ENCODE measurements at places on chromosomes 11 and 22.

- no peak for DNase-seq
Observed at GRCh38 chr11:38153985-38154384, 1555.9 kb upstream of the RAG2 start.

DNA sequence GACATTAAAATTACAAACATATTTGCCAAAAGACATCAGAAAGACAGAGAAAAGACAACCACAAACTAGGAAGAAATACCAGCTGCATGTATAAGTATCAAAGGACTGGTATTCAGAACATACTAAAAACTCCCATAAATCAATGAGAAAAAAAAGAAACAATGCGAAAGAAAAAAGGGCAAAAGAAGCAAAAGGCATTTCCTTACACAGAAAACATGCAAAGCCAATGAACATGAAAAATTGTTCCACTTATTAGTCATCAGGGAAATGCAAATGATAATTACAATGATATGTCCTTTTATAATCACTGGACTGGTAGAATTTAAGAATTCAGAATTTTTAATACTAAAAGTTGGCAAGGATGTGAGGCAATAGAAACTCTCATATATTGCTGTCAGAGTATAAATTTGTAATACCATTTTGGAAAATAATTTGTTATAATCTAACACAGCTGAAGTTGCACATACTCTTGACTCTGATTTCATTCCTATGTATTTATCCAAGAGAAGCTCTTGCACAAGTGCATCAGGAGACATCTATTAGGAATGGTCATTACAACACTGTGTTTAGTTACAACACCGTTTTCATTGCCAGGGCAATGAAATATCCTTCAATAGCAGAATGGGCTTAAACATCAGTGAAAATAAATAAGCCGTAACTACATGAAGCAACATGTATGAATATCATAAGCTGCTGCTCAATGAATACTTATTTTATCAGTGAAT is 279.7 kb downstream of the SWAP70 start:
- no peak for DNase-seq

- no peak for DNase-seq
Observed at GRCh38 chr11:65279741-65280440, 18.1 kb downstream of the POLA2 start.

- DNase-seq = no peak
Observed at GRCh38 chr11:6968816-6969215, 42.6 kb downstream of the ZNF215 start.

- DNase-seq = no peak
Observed at GRCh38 chr11:60183591-60184205, 815 bp upstream of the MS4A6A start.

GRCh38 chr11:78020246-78020645 is 2.8 kb downstream of the KCTD14 start:
- no peak for DNase-seq

DNA sequence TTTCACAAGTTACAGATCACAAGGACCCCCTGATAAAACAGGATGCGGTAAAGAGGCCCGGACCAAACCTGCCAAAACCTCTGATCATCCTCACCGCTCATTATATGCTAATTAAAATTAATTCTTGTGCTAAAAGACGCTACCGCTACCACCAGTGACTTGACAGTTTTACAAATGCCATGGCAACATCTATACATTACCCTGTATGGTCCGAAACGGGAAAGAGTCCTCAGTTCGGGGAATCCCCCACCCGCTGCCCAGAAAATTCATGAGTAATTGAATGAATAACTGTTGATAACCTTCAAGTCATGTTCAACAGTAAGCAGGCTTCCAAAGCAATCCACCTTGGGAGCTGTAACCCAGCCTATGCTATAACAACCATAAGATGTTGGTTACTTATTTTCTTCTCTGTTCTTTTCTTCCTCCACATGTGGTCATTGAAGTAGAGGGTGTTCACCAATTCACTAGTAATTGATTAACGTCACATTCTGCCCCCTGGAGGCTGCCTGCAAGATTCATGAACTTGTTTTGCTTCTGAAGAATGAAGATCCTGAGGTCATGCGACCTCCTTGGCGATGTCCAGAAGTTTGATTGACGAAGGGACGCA is 20.6 kb downstream of the APOBEC3H start:
- DNase-seq = no peak

DNA sequence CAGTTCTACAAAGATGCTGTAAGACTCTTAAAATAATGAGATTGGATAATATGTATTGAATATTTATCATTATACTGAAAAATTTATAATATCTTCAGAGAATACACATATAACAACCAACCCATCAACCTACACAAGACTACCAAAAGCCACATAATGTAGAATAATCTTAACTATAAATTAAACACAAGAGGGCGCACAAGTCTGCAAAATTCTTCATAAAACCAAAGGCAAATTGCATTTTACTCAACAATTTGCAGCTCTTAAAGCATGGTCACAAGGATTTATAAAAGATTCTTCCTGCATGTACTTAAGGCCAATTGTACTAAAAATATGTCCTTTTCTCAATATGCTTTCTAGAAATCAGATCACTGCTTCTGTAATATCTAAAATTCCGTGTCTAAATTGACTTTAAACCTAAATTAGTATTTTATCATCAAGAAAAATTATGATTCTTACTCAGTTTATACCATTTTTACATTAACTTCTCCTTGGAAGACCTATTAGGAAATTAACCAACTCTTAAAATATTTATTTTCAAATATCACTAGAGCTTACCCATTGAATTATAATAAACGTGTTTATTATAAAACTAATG is 79.0 kb downstream of the TTC28 start:
- DNase-seq = peak; percentile 51

- peak; percentile 19 for DNase-seq
Observed at GRCh38 chr11:64298966-64299846, 952 bp upstream of the CATSPERZ start.

DNA sequence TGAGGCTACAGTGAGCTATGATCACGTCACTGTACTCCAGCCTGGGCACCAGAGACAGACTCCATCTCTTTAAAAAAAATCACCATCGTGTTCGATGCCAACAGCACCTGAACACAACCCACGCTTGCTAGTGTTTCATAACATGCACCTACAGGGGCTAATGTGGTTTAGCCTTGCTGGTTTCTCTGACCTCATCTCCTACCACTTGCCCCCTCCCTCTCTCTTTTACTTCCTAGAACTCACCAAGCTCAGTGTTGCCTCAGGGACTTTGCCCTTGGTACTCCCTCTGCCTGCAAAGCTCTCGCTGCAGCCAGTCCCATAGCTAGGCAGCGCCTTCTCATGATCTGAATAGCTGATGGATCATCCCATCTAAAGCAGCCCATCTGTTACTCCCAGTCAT is 99.8 kb downstream of the FBXO7 start:
- no peak for DNase-seq

DNA sequence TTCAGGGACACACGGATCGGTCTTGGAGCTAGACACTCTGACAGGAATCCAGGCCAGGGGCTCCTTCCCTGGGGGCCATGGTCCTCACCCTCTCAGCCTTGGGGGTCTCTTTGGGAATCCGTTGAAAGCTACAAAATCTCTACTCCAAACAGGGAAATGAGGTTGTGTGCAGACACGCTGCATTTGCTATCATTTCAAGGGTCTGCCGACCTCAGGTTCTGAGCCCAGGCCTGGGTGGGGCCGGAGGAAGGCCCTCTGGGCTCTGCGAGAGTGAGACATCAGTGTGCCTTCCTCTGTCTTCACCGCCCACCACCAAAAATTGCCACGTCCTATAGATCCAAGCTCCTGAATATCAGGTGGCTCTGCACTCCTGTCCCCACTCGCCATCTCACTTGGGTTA is 74.4 kb upstream of the FGF3 start:
- no peak for DNase-seq

GRCh38 chr22:39114112-39114511 is 17.1 kb downstream of the APOBEC3H start:
- no peak for DNase-seq

- no peak for DNase-seq
Observed at GRCh38 chr11:64959498-64959897, 12.4 kb downstream of the MAJIN start.

GRCh38 chr11:122363296-122363695 is 247.3 kb upstream of the BLID start:
- DNase-seq = peak; percentile 13

DNA sequence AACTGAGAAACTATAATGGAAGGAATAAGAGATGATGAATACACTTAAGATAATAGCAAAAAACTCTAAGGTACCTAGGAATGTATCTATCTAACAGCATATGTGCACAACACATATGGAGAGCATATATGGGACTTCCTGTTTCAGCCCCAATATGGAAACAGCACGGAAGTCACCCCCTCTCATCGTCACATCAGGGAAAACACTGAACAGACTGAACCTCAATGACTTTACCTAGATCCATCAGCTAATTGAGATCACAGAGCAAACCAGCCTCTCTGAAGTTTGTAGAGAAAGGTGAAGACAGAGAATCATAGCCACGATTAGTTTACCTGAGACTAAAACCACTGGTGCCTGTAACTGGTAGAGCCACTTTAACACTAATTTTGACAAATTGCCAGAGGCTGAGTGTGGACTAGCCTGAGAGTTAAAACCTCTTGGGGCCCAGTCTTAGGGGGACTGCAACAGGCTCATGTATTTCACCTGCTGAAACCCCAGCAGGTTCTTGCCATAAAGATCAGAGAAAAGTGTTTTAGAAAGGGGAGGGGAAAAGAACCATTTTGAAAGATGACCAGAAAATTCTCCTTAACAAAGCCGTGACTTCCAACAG is 722.6 kb downstream of the TBC1D22A start:
- DNase-seq = peak; percentile 84

DNA sequence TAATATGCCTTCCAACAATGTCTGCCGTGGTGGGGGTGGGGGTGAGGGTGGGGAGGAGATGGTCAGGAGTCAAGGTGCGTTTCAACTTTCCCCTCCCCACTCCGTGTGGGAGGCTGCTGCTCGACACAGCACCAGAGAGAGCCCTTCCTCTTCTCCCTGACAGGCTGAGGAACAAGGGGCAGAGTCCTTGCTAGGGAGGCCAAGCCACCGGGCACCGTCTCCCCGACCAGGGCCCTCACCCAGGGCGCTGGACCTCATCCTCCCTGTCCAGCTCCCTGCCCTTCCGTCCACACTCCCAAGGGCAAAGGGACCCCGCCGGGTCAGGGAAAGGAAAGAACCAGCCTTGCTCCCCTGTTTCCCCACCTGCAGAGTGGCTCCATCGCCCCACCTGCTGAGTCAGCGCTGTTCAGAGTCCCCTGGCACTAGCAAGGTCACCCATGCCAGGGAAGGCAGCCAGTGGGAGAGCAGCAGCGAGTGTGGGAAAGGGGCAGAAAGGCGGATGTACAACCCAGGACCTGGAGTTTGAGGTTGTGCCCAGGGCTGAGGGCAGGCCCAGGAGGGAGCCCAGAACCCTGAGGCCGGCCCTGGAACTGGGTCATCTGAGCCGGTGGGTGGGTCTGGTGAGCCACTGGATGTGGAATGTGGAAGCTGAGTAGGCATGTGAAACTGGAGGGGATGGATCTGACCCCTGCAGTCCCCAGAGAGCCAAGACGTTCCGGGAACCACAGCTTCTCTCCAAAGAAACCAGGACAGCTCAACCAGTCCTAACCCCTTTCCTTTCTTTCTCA is 47.2 kb downstream of the BUD13 start:
- DNase-seq = no peak

GRCh38 chr11:83540112-83540675 is 254.0 kb upstream of the CCDC90B start:
- DNase-seq = no peak

- DNase-seq = no peak
Observed at GRCh38 chr11:132640952-132641351, 891.3 kb downstream of the OPCML start.

GRCh38 chr11:36033082-36033751 is 89.4 kb downstream of the LDLRAD3 start:
- no peak for DNase-seq

- DNase-seq = no peak
Observed at GRCh38 chr11:83156996-83157593, at the start of gene PCF11. TSS of gene PCF11 (plus strand) at chr11:83157131. CDS start at chr11:83157440, 309 bp downstream.

DNA sequence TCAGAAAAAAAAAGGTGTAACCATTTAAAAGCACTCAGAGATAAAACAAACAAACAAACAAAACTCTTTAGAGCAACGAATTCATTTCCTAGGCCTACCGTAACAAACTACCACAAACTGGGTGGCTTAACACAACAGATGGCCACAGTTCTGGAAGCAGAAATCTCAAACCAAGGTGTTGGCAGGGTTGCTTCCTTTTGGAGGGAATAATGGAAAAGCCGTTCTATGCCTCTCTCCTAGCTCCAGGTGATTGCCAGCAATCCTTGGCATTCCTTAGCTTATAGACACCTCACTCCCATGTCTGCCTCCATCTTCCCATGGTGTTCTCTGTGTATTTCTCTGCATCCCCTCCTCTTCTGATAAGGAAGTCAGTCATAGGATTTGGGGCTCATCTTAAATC is 200.4 kb downstream of the RAB38 start:
- no peak for DNase-seq

GRCh38 chr11:12224537-12224893 is 114.1 kb downstream of the MICAL2 start:
- DNase-seq = no peak

DNA sequence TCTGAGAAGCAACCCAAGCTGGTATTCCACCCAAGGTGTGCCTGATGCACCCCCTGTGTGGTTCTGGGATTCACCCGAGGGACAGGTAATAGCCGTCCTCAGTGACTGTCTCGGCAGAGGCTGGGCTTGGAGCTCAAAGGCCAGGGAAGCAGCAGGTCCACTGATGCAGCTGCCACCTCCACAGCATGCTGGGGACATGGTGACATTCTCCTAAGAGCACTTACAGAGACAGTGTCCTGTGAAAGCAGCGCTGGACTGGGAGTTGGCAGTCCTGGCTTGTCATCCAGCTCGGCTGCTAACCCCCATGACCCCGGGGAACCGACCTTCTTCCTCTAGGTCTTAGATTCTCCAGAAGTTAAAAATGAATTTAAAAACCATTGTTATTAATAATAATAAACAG is 72.8 kb downstream of the RPUSD4 start:
- no peak for DNase-seq

DNA sequence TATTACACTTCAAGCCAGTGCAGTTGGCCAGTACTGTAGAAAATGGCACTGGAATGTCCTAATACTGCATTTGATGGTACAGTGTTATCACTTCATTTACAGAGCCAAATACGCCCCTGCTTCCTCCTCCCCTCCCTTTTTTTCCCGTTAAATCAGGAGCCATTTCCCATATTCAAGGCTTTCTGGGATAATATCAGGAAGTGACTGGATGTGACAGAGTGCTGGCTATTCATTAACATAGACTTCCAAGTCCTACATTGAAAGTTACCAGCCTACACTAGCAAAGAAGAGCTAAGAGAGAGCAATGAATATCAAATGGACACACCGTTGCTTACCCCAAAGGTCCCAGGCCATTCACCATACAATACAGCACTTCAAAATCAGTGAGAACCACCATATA is 32.1 kb upstream of the ABCC8 start:
- no peak for DNase-seq

DNA sequence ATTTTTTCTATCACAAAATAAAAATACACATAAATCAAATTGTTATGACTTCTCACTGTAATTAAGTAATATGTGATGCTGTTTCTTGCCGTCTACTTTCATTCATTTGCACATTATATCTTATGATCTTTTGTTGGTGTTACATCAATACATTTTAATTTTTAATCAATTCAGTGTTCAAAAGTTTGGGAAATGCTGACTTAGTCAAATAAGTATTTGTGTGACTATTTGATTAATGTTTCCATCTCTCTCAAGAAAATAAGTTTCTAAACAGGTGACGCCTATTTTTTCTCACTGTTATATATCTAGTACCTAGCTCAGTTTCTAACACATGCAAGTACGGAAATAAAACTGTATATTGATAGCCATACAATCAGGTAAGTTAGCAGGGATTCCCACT is 329.5 kb upstream of the KIRREL3 start:
- DNase-seq = no peak

GRCh38 chr11:27210531-27210930 is 152.5 kb downstream of the CCDC34 start:
- no peak for DNase-seq

GRCh38 chr11:28759311-28759710 is 651.1 kb downstream of the METTL15 start:
- DNase-seq = no peak

Measured in DMS79 treated with DMSO at 0.1 percent for 48 hours (cell line).